ENCODE measurements at places on chromosomes 6 and 20. TPM values are rescaled to one million over a fixed set of nuclear protein-coding genes. Genes with fewer than 3 reads are reported as not detected.

GRCh38 chr6:129599467-129599866 is 110.5 kb downstream of the ARHGAP18 start:
- peaks cover 86% of the 10 kb centered on the region for H3K36me3 ChIP-seq
- DNase-seq = no peak
- H3K27ac ChIP-seq = no peak overlapping the region
- peaks cover 6% of the 10 kb centered on the region for H3K4me1 ChIP-seq
- no peaks in the 10 kb centered on the region for H3K27me3 ChIP-seq
- no peak overlapping the region for H3K4me3 ChIP-seq

DNA sequence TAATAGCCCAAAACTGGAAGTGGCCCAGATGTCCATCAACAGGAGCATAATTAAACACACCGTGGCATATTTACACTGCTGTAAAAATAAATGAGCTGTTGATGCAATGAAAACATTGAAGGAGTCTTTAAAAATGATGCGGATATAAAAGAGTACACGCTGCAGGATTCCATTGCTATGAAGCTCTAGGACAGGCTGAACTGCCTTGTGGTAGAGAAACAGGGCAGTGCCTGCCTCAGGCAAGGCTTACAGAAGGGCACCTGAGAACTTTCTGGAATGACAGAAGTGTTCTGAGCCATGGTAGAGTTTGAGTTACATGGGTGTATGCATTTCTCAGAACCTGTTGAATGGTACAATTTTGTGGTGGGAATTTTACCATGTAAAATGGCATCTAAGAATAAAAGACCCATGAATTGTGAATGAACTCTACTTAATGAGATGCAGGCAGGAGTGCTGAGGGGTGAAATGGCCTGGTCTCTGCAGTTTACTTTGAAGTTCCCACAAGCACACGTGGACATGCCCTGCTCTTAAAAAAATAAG is 45.3 kb upstream of the RIN2 start:
- H3K4me1 ChIP-seq = no peaks in the 10 kb centered on the region
- H3K36me3 ChIP-seq = no peaks in the 10 kb centered on the region
- H3K27ac ChIP-seq = no peak overlapping the region
- H3K27me3 ChIP-seq = peaks cover 14% of the 10 kb centered on the region

DNA sequence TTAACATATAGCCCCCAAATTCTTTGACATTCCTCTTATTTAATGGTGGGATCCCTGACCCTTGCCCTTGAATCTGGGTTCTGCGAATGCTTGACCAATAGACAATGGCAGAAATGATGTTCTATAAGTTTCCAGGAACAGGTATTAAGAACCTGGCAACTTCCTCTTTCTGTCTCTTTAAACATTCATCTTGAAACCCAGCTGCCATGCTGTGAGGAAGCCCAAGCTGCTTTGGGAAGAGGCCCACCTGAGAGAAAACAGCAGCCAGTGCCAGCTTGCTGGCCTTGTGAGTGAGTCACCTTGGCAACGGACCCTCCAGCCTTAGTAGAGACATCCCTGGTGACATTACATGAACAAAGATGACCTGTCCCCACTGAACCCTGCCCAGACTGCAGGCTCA is 45.2 kb upstream of the RALY start:
- no peak overlapping the region for H3K27ac ChIP-seq
- no peaks in the 10 kb centered on the region for H3K4me1 ChIP-seq
- H3K27me3 ChIP-seq = no peaks in the 10 kb centered on the region
- no peak overlapping the region for H3K4me3 ChIP-seq

DNA sequence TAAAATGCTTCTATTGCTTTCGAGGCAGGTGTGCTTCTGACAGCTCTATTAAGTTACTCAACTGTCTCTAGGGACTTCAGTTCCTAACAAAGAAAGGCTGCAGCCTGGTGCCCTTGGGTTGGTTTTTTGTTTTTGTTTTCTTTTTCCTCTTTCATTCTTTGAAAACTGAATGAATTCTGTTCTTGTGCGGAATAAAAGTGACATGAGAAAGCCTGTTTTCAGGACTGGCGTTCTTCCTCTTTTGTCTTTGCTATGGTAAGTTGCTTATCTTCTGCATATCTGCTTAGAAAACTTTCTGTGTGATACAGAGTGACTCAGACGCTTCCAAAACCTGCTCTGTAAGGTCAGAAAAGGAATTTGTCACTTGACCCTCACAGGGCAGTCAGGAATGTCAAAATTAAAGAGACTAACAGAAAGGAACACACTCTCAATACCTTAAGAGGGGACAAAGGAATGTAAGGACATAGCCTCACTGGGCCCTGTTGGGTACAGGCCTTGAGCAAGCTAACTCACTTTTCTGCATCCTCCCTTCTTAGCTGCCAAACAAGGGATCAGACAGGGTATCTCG is 56.2 kb upstream of the NHSL1 start:
- H3K27ac ChIP-seq = no peak overlapping the region
- H3K36me3 ChIP-seq = no peaks in the 10 kb centered on the region
- H3K4me1 ChIP-seq = no peaks in the 10 kb centered on the region
- no peak overlapping the region for H3K4me3 ChIP-seq

- no peak overlapping the region for H3K27ac ChIP-seq
- no peak overlapping the region for H3K4me3 ChIP-seq
- DNase-seq = no peak
- H3K4me1 ChIP-seq = no peaks in the 10 kb centered on the region
Observed at GRCh38 chr6:54694928-54695532, 151.5 kb upstream of the FAM83B start.

- H3K4me1 ChIP-seq = no peaks in the 10 kb centered on the region
- no peak for DNase-seq
- H3K27me3 ChIP-seq = no peaks in the 10 kb centered on the region
- H3K4me3 ChIP-seq = no peak overlapping the region
Observed at GRCh38 chr6:51908243-51908642, 179.2 kb downstream of the PKHD1 start.

- H3K36me3 ChIP-seq = no peaks in the 10 kb centered on the region
- H3K4me3 ChIP-seq = no peak overlapping the region
- no peak overlapping the region for H3K27ac ChIP-seq
- H3K27me3 ChIP-seq = no peaks in the 10 kb centered on the region
- H3K4me1 ChIP-seq = peaks cover 2% of the 10 kb centered on the region
Observed at GRCh38 chr6:25302677-25303128, 23.5 kb downstream of the CARMIL1 start.

- no peak overlapping the region for H3K4me3 ChIP-seq
- H3K27ac ChIP-seq = no peak overlapping the region
- H3K36me3 ChIP-seq = peaks cover 9% of the 10 kb centered on the region
- DNase-seq = no peak
- no peaks in the 10 kb centered on the region for H3K27me3 ChIP-seq
Observed at GRCh38 chr20:63696306-63696627, 185 bp upstream of the TNFRSF6B start.

DNA sequence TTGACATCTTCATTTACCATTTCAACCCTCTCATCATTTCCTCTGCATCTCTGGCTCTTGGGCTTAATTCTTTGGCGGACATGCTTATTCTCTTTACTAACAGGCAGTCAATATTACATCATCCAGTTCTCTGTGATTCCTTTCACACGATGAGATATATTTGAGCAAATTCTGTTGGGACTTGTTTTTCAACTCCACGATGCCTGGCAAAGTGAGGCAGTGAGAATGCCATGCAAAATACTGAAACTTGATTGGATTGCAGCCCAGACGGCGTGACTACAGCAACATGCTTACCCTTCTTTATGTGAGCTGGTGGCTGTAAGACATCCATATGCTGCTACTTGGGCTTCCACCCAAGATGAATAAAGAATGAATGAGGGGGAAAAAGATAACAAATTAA is 101.7 kb upstream of the SPACA1 start:
- H3K4me3 ChIP-seq = no peak overlapping the region
- no peak overlapping the region for H3K27ac ChIP-seq
- H3K27me3 ChIP-seq = no peaks in the 10 kb centered on the region
- H3K4me1 ChIP-seq = no peaks in the 10 kb centered on the region
- DNase-seq = no peak

SLC17A3 gene
- not detected for polyA plus RNA-seq
